ENCODE measurements at places on chromosomes 11 and 22.

DNA sequence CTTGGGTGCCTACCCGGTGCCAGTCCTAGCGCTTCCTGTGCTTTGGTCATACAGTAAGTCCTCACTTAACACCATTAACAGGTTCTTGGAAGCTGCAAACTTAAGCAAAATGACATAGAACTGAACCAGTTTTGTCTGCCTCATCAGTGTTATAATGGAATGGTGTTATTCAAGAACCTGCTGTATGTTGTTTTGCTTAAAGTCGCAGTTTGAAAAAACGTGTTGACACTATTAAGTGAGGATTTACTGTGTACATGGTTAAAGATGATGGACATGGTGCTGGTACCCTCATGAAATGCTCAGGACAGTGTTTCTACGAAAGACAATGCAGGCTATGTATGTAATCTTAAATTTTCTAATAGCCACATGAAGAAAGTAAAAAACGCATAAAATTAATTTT lies 41.3 kb downstream of the PPP6R3 start:
- no peak for DNase-seq

DNA sequence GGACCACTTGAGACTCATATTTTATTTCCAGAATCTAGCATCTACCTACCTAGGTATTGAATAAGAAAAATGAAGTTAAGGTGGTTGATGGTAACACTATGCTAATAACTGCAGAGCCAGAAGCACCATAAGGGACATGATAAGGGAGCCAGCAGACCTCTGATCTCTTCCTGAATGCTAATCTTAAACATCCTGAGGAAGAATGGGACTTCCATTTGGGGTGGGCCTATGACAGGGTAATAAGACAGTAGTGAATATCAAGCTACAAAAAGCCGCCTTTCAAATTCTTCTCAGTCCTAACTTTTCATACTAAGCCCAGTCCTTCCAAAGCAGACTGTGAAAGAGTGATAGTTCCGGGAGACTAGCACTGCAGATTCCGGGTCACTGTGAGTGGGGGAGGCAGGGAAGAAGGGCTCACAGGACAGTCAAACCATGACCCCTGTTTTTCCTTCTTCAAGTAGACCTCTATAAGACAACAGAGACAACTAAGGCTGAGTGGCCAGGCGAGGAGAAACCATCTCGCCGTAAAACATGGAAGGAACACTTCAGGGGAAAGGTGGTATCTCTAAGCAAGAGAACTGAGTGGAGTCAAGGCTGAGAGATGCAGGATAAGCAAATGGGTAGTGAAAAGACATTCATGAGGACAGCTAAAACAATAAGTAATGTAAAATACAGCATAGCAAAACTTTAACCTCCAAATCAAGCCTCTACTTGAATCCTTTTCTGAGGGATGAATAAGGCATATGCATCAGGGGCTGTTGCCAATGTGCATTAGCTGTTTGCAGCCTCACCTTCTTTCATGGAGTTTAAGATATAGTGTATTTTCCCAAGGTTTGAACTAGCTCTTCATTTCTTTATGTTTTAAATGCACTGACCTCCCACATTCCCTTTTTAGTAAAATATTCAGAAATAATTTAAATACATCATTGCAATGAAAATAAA lies 2.1 kb downstream of the HBB start:
- no peak for DNase-seq

GRCh38 chr22:31170971-31171370 lies 11.0 kb downstream of the RNF185 start:
- DNase-seq, result no peak

- no peak for DNase-seq
Observed at GRCh38 chr22:25766418-25766817, 24.4 kb downstream of the MYO18B start.

DNA sequence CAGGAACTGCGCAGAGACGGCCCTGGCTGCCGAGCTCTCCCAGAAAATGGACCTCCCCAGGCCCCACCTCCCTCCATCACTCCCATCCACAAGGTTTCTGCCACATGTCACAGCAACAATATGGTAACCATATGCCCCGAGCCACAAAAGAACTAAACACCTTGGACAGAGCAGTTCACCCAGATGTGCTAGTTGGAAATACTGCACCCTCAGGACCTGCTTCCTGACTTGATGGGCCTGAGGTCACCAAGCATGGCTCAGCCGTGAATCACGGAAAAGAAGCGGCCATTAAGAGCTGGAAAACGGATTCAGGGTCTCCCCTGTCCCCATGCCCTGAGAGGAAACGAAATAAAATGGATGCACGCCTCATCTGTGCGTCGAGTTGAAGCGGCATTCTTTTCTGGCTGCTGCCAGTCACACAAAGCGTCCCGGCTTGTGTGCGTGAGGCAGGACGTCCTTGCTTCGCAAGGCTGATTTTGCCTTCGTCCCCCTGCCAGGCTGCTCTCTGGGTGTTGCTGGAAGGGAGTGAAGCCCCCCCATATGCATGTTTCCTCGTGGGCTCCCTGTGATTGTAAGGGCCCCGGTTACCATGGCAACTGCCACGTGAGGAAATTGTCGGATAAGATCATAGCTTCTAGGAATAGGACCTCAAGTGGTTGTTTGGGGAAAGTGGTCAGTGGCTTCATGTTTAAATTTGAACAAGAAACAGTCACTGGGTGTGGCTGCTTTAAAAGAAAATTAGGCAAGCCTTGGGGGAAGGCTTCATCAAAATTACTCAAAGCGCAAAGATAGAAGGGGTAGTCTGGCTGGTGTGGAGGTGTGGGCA lies 51.7 kb downstream of the FLI1 start:
- DNase-seq, result no peak

DNA sequence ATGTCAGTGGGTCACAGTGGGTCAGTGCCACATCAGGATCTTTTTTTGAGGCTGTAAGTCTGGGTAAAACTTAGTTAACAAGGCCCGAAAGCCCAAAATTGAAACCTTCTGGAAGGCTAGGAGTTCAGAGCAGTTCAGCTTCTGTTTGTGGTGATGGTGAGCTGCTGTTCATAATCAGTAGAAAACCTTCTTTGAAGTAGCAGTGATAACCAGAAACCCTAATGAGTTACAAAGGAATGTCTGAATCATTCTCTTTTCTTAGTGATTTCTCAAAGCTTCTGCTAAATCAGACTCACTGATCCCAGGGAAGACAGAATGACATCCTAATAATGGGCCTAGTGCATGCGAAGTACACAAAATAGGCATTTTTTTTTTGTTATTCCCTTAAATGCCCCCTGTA lies 124.7 kb downstream of the PARVA start:
- DNase-seq, result no peak

GRCh38 chr11:94731880-94732601 lies 36.1 kb upstream of the AMOTL1 start:
- peak; percentile 38 for DNase-seq

DNA sequence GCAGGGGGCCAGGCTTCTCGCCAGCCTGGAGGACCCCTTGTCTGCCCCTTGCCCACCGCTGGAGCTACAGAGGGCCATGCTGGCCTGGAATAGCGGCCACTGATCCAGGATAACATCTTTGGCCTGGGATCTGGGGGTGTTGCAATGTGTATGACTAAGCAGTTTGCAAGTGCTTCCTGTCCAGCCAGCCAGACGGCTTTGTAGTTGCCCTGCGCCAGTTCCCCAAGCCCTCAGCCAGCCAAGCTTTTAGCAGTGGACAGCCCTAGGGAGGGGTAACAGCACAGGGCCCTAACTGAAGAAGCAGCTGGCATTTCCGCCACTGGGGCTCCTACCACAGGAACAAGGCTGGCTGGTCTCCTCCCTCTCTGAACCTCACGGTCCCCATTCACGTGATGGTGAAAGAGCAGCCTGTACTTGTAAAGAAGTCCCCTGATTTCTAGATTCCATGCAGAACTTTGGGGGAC lies 32.1 kb downstream of the UQCR10 start:
- no peak for DNase-seq

DNA sequence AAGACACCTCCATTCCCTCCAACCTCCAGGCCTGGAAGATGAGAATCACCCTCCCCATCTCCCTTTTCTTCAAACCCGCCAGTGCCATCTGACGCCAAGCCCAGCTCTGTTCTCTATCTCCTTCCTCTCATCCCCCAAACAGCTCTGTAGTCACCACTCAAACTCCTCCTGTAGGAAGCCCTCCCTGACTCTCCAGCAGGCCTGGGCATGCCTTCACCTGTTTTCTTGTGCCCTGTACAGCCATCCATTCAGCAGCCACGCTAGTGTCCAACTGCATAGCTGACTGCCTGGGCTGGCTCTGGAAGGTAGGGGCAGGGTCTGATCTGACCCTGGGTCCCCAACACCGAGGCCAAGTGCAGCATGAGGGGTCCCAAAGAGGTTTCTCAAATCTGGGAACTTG lies 25.0 kb downstream of the GDPD5 start:
- no peak for DNase-seq

- DNase-seq, result no peak
Observed at GRCh38 chr11:128330203-128330602, 257.2 kb downstream of the ETS1 start.

GRCh38 chr11:15569305-15570025 lies 454.7 kb downstream of the INSC start:
- peak; percentile 78 for DNase-seq

DNA sequence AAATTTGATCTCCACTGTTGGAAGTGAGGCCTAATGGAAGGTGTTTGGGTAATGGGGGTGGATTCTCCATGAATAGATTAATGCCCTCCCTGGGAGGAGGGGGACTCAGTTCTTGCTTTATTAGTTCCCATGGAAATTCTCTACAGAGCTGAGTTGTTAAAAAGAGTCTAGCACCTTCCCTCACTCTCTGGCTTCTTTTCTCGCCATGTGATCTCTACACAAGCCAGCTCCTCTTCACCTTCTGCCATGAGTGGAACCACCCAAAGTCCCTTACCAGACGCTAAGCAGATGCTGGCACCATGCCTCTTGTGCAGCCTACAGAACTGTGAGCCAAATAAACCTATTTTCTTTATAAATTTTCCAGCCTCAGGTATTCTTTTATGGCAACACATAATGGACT lies 465.8 kb upstream of the ANO5 start:
- no peak for DNase-seq

GRCh38 chr22:30186510-30186909 lies 60.0 kb downstream of the LIF start:
- DNase-seq, result no peak

GRCh38 chr11:2916114-2916891 lies 12.9 kb downstream of the PHLDA2 start:
- no peak for DNase-seq

DNA sequence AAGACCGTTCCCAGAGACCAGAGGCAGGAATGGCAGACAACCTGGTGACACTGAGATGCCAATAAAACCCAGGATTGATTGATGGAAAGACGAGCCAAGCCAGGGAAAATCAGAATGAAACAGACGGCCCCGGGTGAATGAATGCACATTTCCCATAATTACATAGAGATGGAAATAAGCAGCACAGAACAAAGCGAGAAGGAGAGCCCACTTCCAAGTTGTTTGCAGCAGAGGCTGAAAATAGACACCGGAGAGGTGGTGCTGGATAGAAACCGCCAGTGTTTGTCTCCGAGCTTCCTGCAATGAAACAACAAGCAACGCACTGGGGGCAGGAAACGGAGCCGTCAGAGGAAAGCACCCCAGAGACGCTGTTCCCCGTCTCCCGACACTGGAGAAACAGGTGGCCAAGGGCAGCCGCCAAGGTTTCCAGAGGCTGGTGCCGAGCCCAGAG lies 406.8 kb downstream of the SHANK2 start:
- DNase-seq, result no peak

DNA sequence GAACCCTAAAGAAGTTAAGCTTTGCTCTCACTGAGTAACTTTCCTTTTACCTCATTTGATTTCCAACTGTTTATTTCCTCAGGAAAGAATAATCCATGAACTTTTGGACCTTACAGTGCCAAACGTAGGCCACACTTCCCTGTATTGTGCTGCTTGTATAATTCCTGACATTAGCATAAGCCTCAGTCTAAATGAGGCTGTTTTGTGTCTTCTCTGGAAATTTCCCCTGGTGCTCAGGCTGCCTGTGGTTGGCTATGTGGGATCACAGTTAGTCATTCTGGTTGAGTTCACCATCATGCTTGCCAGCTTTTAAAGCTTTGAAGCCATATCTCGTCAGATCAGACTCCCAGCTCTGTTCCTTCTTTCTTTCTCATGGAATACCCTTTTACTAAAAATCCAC lies 107.0 kb downstream of the FAM76B start:
- DNase-seq, result no peak

- no peak for DNase-seq
Observed at GRCh38 chr11:3929649-3930048, 74.2 kb downstream of the STIM1 start.

DNA sequence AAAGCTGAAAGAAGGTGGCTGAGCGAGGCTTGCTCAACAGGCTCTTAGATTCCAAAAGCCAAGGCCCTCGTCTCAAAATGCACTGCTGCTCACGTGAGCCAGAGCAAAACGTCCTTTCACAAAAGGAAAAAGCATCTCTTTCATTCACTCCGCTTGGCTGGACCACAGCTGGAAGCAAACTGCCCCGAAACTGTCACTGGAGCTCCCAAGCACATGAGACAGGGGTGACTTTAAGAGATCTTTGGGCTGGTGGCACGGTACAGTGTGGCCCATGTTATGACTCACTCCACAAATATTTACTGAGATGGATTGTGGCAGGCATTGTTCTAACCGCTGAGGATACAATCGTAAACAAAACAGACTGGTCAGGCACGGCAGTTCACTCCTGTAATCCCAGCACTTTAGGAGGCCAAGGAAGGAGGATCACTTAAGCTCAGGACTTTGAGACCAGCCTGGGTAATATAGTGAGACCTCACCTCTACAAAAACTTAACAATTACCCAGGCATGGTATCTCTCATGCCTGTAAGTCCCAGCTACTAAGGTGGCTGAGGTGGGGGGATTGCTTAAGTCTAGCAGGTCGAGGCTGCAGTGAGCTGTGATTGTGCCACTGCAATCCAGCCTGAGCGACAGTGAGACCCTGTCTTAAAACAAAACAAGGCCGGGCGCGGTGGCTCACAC lies 3.6 kb downstream of the PLA2G6 start:
- DNase-seq, result peak; percentile 35

- no peak for DNase-seq
Observed at GRCh38 chr11:5738431-5738830, 2.2 kb downstream of the OR56B1 start.

DNA sequence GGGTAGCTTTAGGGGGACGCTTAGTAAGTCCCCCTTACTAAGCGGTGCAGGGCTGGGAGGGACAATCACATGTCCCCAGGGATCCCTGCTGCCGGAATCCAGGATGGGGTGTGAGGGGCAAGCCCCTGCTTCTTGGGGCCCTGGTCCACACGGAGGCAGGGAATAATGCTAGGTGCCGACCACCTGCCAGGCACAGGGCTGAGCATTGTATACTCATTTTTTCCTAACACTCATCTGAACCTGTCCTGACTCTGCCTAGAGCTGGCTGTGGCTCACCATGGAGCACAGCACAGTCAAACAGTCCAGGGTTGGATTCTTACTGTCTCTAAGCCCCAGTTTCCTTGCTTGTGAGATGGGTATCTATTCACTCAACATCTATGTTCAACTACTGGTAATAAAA lies 1.4 kb upstream of the LTBP3 start:
- DNase-seq, result no peak

DNA sequence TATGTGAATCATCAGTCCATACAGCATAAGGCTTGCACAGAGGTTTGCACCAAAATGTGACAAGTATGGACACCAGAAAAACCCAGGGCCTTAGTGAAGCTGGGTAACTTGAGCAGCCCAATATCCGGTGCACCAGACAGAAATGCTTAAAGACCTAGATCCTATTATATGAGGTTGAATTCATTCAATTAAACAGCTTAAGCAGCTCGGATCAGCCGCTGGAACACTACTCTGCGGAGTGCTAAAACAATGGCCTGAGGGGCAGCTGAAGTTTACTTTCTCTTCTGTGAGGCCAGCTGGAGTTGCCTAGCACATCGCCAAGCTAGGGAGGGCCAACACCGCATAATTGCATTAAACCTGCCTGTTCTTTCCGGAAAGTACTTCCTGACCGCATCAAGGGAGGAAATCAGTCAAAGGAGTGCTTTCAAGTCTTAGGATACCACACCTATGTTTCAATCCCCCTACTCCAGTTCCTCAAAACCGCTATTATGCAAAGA lies 17.0 kb upstream of the FAM181B start:
- DNase-seq, result no peak
